ENCODE measurements at places on chromosomes 16 and 17. TPM values are rescaled to one million over a fixed set of nuclear protein-coding genes. Genes with fewer than 3 reads are reported as not detected.

DNA sequence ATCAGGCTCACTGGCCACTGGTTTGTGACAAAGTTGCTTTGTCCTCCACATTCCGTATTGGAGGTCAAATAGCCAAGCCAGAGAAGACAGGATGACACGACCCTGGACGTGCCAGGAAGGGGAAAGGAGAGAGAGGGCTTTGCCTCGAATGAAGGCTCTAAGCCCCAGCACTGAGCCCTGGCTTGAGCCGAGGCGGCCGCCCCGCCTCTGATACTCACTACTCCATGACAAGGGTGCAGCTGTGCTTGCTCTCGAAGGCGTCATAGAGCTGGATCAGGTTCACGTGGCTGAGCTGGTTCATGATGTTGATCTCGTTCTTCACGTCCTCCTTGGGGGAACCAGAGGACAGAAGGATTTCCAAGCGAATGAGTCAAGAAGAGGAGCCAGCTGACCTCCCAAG is 19.3 kb downstream of the MYLK3 start:
- no peak for DNase-seq

SHISA9 gene
- not detected for total RNA-seq

GRCh38 chr17:75412455-75413317 is 7.2 kb upstream of the GRB2 start:
- DNase-seq: peak; percentile 84

- peak; percentile 27 for DNase-seq
These were observed 90.1 kb upstream of the CDC42EP4 start for GRCh38 chr17:73401911-73402310.

NEUROD2 gene
- total RNA-seq: not detected

KRT17 gene
- total RNA-seq: not detected

DNA sequence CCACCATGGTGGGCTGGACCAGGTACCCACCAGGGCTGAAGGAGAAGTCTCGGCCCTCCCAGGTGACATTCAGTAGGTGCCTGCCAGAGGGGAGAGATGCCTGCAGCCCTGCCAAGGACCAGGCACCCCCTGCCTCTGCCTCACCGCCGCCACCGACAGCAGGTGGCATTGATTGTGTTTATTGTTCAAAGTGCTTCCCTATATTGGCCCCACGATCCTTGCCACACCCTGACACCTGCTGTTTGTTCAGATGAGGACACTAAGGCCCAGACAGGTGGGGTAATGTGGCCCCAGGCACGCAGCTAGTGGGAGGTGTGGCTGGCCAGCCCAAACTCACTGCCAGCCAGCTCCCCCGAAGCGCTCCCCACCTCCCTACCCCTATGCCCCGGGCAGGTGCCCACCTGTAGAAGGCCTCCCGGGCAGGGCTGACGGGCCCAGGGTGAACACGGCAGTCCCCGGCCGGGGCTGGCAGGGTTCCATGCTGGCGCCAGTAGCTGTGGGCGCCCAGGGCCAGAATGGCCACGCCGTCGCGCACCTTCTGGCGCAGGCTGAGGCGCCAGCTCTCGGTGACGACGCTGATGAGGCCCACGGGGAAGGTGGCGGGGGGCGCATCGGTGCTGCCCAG is 8.0 kb downstream of the GRIN2C start:
- DNase-seq: no peak

DNA sequence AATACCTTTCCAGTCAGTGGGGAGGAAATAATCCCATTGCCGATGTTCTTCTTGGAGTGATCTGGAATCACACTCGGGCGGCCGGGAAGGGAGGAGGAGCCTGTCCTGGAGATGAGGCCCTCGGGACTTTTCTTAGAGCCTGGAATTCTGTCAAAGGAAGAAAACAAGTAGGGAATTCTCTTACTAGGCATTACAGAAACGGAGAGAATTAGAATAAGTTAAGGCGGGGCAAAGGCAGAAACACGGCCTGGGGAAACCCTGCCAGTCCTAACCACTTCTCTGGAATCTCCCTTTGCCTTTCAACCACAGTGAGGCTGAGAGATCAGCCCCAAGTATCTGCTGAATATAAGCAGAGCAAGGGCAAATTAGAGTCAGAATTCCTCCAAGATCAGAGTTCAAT is 27.8 kb downstream of the USP36 start:
- DNase-seq: no peak

DNA sequence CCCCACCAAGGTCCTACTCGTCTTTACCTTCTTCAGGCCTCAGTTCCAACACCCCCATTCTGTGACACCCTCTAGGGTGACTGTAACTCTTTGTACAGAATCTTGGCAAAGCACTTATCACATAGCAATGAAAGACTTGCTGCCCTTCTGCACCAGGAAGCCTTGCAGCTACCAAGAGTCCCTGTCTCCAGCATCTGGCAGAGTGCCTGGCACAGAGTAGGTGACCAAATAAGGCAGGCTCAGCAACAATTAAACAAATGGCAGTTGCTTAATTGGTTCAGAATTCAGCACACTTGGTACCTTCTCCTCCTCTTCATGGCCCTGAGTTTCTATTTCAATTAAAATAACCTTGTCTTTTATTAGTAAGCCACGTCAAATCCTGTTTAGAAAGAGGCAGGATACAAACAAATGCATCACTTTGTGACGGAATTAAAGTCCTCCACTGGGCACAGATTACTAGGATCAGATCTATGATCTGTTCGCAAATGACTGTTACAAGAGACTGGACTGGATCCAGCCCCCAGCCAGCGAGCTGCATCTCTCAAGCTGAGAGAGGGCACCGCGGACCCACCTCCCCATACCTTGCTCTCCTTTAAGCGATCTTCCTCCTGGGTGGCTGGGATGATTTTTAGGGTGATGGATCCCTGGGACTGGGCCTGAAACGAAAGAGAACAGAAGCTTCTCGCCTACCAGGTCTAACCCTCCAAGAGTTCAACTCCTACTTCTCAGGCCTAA is 9.4 kb downstream of the MPP3 start:
- DNase-seq: no peak

GLIS2 gene
- total RNA-seq: 0.16 TPM

WIPF2 gene
- 22.0 TPM for total RNA-seq
